ENCODE measurements at places on chromosomes 3 and 15. TPM values are rescaled to one million over a fixed set of nuclear protein-coding genes. Genes with fewer than 3 reads are reported as not detected.

DNA sequence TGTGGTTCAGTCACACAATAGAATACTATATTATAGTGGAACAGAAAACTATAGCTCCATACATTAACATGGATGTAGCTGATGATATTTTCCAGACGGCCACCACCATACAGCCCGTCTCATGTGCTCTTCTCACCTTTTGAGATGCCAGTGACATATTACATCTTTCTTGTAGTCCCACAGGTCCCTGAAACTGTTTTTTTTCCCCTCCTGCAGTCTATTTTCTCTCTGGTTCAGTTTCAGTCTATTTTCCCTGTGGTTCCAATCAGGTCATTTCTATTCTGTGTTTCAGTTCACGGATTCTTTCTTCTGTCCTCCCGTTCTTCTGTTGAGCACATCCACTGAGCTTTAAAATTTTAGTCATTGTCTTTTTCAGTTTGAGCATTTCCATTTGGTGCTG lies 72.2 kb downstream of the PPCDC start:
- DNase-seq, result no peak

DNA sequence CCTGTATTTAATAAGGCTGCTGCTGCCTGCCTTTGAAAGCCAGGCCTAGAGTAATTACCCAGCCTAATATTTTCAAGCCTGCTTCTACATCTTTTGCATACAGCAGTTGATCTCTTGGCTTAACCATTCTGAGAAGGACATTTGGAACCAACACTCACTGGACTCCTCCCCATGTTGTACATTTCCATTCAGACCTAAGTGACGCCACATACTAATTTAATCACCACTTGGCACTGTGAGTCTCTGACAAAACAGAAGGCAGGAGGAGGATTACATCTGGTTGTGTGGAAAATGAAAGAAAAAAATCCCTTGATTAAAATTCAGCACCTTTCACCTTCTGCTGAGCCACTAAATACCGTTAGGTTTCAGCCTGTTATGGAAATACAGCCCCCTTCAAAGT lies 102.2 kb upstream of the ARRDC4 start:
- no peak for DNase-seq

- no peak for DNase-seq
These were observed 62.9 kb upstream of the FNDC3B start for GRCh38 chr3:171976526-171976925.

- no peak for DNase-seq
These were observed 33.5 kb downstream of the HMCES start for GRCh38 chr3:129312021-129312639.

LMAN1L gene
- total RNA-seq, result 0.15 TPM

AP4E1 gene
- total RNA-seq, result 12.8 TPM
